ENCODE measurements at places on chromosomes 7 and 10.
A peak's percentile ranks its signal among the peaks of the same experiment; 100 is the strongest.

- no peak for DNase-seq
These were observed 29.8 kb downstream of the RTKN2 start for GRCh38 chr10:62238880-62239279.

DNA sequence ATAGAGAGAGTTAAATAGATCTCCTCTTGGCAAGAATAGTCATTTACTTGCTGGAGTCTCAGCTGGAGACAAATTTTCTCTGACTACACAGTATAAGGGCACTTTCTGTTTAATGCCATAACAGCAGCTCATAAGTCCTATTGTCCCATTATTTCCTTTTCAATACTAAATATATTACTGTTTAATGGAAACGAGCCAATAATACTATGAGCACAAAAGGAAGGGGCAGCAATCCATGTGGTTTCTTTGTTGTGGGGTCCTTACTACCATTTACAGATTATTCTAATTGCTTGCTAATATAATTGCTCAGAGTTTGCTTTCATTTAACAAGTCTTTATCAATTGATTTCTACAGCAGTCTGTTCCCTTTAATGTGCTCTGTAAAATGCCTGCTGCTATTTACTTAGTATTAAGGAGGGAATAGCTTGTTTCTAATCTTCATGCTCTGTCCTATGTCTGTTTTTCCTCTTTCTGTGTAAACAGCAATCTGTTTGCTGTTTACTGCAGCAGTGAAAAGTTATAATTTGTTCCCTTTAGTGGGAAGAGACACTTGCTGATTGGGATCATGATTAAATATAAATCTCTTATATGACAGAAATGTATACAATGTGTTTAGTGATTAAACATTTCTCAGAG is 296.2 kb upstream of the SMIM30 start:
- DNase-seq, result no peak

GRCh38 chr7:40822861-40823260 is 688.1 kb downstream of the SUGCT start:
- no peak for DNase-seq

- no peak for DNase-seq
These were observed 8.9 kb downstream of the FOXI2 start for GRCh38 chr10:127745861-127746260.

- no peak for DNase-seq
These were observed 97.5 kb upstream of the CCDC6 start for GRCh38 chr10:60003651-60004523.

GRCh38 chr7:103387242-103387641 is 39.8 kb downstream of the PSMC2 start:
- DNase-seq, result no peak

GRCh38 chr10:29501692-29502091 is 133.1 kb downstream of the SVIL start:
- no peak for DNase-seq

GRCh38 chr7:144470078-144470477 is 66.6 kb upstream of the NOBOX start:
- DNase-seq, result no peak

DNA sequence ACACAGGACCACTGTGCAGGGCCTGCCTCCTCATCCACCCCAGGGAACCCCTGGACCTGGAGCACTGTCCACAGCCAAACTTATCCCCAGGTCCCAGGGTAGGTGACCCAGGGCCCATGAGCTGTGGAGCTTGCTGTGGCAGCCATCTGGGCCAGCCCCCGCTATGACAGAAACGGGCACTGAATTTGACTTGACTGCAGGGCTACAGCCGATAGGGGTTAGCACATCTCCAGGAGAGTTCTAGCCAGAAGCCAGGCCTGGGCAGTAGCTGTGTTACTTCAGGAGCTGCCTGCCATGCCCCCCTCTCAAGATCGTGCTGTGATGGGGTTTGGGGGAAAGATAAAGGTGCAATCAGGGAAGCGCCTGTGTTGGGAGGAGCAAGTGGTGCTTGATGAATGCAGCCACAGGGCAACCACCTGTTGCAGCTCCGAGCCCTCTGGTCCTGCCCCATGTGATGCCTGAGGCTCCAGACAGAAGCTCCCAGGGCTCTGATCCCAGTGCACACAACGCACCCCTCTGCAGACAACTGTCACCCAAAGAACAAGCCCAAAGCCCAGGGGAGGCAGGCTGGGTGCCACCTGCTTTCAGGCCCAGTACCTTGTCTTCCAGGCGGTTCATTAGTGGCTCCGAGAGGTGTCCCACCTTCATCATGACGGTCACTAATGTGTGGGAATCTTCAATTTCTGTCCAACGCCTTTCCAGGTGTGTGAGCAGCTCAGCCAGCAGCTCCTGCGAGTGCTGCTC is 6.5 kb downstream of the TBRG4 start:
- DNase-seq, result no peak

- DNase-seq, result peak; percentile 92
These were observed at the start of gene FASTK for GRCh38 chr7:151080522-151081169. Gene FASTK (minus strand): TSS chr7:151080809. CDS start chr7:151080766, 43 bp downstream.

DNA sequence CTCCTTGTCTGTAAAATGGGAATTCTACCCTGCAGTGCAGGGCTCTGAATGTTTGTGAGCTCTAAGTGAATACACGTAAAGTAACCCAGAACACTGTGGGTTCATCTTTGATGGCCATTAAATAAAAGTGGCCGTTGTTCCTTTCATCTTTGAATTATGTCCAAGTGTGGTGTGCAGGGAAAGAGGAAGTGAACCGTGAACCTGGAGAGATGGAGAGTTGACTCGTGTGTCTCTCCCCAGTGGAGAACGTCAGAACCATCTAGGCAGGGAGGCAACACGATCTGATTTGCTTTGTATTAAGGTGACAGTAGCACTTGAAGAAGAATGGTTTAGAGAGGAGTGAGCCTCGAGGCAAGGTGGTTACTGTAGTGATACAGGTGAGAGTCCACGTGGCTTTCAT is 93.5 kb upstream of the GJD4 start:
- DNase-seq, result no peak

DNA sequence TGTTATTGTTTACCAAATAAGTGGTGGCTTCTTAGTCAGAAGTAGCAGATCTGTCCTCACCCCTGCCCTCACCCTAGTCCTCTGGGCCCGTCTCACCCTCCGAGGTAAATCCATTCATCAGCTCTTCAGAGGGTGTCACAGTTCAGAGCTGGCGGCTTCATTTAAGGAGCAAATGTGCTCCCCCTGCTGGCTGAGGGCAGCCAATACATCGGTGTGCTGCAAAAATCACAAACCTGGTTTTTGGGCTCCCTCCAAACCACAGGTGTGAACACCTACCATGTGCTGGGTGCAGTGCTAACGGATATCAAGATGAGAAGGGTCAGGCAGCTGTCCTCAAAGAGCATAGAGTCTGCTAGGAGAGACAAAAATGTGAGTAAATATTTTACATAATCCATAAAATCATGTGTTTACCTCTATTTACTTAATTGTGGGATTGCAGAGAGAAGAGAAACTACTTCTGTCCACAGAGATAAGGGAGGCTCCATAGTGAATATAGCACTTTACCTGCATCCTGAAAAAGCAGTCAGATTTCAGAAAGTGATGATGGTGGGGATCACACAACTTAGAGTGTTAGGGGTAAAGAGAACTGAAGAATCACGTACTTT is 15.5 kb upstream of the CRTAC1 start:
- peak; percentile 72 for DNase-seq

- DNase-seq, result no peak
These were observed 42.1 kb downstream of the WBP1L start for GRCh38 chr10:102785818-102786217.

DNA sequence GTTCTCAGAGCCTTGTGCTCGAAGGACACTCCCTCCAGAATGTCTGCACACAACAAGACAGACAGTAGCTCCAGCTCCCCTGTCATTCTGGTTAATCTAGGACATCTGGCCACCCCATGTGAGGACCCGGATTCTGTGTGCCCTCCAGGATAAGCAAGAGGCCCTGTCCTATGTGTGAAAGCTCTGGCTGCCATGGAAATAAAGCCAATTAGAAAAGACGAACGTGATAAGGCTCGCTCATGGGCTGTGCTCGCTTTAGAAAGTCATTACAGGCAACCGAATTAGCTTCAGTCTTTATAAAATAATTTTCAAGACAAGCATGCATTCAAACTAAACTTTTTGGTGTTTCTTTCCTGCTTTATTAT is 263.4 kb downstream of the INHBA start:
- no peak for DNase-seq

GRCh38 chr7:2071133-2071832 is 161.5 kb downstream of the MAD1L1 start:
- DNase-seq, result no peak

DNA sequence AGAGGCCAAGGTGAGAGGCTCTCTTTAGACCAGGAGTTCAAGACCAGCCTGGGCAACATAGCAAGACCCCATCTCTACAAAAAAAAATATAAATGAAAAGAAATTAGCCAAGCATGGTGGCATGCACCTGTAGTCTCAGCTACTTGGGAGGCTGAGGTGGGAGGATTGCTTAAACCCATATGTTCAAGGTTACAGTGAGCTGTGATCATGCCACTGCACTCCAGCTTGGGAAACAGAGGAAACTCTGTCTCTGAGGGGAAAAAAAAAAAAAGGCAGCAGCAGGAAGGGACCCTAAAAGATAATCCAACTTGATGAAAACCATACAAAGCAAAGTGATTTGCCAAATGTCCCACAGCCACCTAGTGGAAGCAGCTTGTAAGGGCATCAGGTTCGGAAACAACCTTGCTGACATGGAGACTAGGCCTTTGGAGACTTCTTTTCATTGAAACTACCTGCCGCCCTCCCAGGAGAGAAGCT is 15.6 kb upstream of the PBLD start:
- DNase-seq, result peak; percentile 73

DNA sequence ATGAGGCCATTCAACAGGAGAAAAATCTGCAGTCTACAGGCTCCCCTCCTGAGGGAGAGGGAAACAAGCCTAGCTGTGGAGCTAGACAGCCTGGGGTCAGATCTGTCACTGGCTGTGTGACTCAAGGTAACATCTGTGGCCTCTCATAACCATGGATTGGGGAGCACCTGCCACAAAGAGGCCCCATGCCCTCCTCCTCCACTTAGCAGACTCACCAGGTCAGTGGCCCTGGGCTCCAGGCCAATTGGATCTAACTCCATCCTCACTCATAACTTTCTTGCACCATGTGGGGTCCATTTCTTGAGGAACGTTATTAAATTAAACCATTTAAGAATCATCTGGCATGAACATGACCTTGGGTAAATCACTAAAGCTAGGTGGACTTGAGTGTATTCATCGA is 1.8 kb downstream of the GDF10 start:
- no peak for DNase-seq

- DNase-seq, result no peak
These were observed 63.1 kb upstream of the ANKRD1 start for GRCh38 chr10:90983914-90984549.

DNA sequence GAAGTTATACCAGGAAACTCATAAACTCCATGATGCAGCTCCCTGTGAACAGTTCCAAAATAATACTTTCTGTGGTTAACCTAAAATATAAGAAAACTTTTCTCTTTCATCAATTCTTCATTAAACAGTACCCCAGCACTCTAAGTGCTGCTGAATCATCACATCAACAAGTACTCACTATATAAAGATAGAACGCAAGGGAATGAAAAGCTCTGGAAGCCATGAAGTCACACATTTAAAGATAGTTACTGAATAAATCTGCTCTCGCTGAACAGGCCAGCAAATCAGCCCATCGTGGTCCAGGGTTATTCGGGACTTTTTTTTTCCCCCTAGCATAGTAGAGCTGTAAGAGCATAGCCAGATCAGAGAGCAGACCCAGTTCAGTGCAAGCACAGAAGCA is 254.3 kb downstream of the IPMK start:
- DNase-seq, result no peak

DNA sequence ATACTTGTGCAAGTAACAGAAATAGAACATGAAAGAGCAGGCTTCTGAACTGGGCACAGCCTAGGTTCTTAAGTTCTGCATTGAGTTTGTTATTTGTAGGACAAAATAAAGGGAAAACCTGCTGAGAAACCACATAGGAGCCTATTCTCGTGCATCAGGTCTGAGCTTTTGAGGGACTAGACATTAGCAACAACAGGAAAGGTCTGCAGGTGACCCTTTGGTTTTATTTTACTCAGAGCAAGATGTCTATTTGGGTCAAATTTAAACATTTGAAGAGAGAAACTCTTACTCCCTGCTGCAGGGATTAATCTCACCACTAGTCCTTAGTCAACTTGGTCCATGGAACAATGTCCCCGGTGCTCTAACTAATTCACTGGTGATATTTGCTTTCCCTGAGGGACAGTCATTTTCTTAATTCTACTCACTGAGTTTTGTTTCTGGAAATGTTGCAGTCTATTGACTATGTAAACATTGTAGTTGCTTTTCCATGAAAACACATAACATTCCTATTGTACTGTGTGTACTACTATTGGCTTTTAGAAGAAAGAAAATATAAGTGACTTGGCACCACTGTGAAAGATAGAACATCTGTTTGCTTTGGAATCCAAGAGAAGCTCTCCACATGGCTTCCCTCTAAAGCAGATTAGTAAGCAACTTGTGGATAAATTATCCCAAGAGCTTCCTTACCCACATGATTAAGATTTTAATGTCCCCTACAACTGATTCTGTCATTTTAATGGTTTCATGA is 108.2 kb downstream of the CHRM2 start:
- no peak for DNase-seq

- no peak for DNase-seq
These were observed 20.6 kb upstream of the SLC13A1 start for GRCh38 chr7:123220396-123220795.

DNA sequence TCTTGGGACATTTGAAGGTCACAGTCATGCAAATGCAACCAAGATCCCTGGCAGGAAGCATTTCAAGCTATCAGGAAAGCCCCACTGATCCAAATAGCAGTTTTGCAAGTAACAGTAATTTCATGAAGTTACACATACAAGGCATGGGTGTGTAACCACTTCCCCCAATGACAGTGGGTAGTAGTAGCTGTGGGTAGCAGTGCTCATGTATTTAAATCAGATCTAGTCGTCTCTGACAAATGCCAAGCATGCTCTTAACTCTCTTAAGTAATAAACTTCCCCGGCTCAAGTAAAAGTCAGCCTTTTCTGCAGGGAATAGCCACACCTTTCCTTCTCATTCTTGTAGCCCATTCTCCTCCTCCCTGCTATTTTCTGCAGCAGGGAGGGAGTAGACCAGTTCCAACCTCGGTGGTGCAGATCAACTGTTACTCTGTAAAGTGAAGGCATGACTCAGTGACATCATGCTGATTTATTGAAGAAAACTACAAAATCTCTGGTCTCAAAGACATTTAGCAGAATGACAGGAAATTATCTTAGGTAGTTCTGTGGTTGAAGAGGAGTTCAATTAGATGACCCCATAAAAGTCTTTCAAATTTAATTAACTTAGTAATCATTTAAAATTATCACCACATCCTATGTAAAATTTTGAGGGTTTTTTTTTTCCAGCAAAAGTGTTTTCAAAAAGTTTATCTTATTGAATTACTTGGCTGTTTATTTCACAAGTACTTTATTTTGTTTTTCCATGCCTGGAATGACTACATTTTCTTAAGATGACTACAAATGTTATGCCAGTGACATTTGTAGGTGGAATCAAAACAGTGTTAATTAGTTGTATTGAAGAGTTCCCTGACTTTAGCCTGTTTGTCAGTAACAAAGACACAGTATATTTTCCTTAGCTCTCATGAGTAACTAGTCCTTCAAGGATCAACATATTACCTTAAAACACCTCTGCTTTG is 568.3 kb downstream of the INHBA start:
- DNase-seq, result no peak

Measured in Caco-2 (cell line).